Spleen (tissue), 13 donors: ENCODE measurements at places on chromosomes 2 and 18. TPM values are rescaled to one million over a fixed set of nuclear protein-coding genes. Genes with fewer than 3 reads are reported as not detected.

DNA sequence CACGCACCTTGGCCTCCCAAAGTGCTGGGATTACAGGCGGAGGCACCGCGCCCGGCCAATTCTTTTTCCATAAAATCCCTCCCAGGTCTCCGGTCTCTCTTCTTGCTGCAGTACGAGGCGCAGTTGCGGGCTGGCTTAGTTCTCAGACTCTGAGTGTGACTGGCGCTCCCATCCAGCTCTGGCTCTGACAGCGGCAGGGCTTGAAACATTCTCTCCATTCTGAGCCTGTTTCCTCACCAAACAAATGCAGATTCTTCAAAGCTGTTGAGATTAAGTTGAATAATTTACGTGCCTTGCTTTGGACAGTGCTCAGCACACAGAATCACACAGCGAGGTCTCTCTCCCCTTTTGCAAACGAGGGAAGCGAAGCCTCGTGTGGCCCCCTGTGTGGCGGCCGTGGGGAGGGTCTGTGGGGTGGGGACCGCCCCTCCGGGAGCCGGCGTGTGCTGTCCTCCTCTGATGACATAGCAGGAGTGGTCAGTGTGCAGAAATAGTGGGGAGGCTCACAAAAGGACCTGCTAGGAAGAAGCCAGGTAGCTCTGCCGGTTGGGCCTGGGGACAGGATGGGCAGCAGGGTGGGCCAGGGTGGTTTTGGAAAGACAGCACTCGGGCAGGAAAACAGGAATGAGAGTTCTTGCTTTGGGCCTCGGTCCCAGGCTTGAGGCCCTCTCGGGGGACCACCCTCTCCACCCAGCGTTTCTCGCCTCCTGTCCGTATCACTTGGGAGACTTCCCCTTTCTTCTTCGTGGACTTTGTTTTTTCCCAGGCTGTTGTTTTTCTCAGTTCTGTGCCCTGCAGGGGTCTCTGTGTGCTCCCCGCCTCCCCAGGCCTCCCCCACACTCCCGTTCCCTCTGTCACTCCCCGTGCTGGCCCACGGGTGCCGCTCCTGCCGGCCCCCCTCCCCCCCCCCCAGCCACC is 75.0 kb downstream of the KCNG2 start:
- H3K27ac ChIP-seq = no peak overlapping the region
- H3K27me3 ChIP-seq = no peaks in the 10 kb centered on the region
- no peaks in the 10 kb centered on the region for H3K36me3 ChIP-seq
- no peaks in the 10 kb centered on the region for H3K4me1 ChIP-seq

Gene GNLY
- total RNA-seq = 29.7 TPM

- no peaks in the 10 kb centered on the region for H3K27me3 ChIP-seq
- no peaks in the 10 kb centered on the region for H3K4me1 ChIP-seq
- H3K36me3 ChIP-seq = no peaks in the 10 kb centered on the region
- H3K4me3 ChIP-seq = no peak overlapping the region
- peak overlapping the region; percentile 62 for H3K27ac ChIP-seq
- peak; percentile 85 for DNase-seq
These were observed 72.0 kb upstream of the ZCCHC2 start for GRCh38 chr18:62450546-62451410.

Gene UGT1A10
- not detected for total RNA-seq

GRCh38 chr2:197258580-197258979 is 52.0 kb downstream of the ANKRD44 start:
- H3K27me3 ChIP-seq = no peaks in the 10 kb centered on the region
- DNase-seq = no peak

- H3K36me3 ChIP-seq = no peaks in the 10 kb centered on the region
- H3K27me3 ChIP-seq = no peaks in the 10 kb centered on the region
- H3K27ac ChIP-seq = no peak overlapping the region
- no peak for DNase-seq
- H3K4me3 ChIP-seq = no peak overlapping the region
- H3K4me1 ChIP-seq = no peaks in the 10 kb centered on the region
These were observed 14.7 kb upstream of the FAM237A start for GRCh38 chr2:206627632-206628031.

GRCh38 chr18:79553154-79553553 is 126.4 kb upstream of the CTDP1 start:
- no peaks in the 10 kb centered on the region for H3K4me1 ChIP-seq
- H3K36me3 ChIP-seq = no peaks in the 10 kb centered on the region
- no peak overlapping the region for H3K4me3 ChIP-seq
- H3K27me3 ChIP-seq = no peaks in the 10 kb centered on the region
- H3K27ac ChIP-seq = no peak overlapping the region
- no peak for DNase-seq

GRCh38 chr2:135821190-135821589 is 15.8 kb downstream of the LCT start:
- H3K4me3 ChIP-seq = no peak overlapping the region
- no peak overlapping the region for H3K27ac ChIP-seq
- no peak for DNase-seq
- no peaks in the 10 kb centered on the region for H3K4me1 ChIP-seq

GRCh38 chr2:76640905-76641304 is 881.3 kb downstream of the LRRTM4 start:
- H3K27ac ChIP-seq = no peak overlapping the region
- no peaks in the 10 kb centered on the region for H3K27me3 ChIP-seq
- no peak for DNase-seq
- H3K4me1 ChIP-seq = no peaks in the 10 kb centered on the region

Gene ELOA2
- not detected for total RNA-seq

- H3K27me3 ChIP-seq = no peaks in the 10 kb centered on the region
- no peak overlapping the region for H3K4me3 ChIP-seq
- no peak for DNase-seq
- H3K4me1 ChIP-seq = no peaks in the 10 kb centered on the region
These were observed 125.0 kb upstream of the ARHGAP28 start for GRCh38 chr18:6604573-6604941.

DNA sequence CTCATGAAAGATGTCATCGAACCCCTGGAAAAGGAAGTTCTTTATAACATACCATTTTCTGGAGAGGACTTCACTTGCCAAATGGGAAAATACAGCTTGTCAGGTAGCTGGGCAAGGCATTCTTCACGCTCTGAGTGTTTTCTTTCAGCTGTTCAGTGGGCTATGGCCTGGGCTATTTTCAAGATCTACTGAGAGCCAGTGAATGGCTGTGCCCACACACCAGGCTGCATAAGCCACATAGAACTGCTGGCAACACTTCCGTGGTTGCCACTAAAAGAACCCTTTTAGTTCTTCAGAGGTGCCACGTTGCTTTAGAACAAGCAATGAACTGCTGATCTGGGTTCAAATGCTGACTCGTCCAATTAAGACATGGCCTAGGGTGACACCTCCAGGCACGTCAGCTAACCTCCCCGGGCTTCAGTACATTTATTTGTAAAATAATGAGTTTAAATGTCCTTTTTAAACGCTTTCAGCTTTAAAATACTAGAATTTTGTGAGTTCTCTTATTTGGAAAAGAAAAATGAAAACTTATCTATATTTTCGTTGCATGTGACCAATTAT is 36.6 kb upstream of the GORASP2 start:
- no peak overlapping the region for H3K27ac ChIP-seq
- no peaks in the 10 kb centered on the region for H3K36me3 ChIP-seq
- no peaks in the 10 kb centered on the region for H3K27me3 ChIP-seq

DNA sequence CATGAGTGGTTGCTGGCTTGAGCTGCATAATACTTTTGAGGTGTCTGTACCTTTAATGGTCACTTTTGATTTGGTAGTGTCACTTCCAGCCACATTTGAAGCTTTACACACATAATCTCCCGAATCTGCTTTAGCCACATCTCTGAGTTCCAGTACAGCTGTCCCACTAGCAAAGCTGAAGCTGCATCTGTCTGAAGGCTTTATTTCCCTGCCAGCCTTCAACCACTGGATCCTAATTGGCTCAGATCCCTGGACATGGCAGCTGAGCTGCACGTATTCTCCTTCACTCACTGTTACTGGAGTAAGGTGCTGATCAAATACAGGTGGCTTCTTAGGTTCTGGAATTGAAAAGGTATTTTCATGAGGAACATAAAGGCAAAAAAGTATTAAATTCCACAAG is 99.7 kb downstream of the TTN start:
- H3K4me3 ChIP-seq = no peak overlapping the region
- H3K4me1 ChIP-seq = no peaks in the 10 kb centered on the region
- no peaks in the 10 kb centered on the region for H3K27me3 ChIP-seq
- peaks cover 4% of the 10 kb centered on the region for H3K36me3 ChIP-seq
- H3K27ac ChIP-seq = no peak overlapping the region
- no peak for DNase-seq

- H3K36me3 ChIP-seq = no peaks in the 10 kb centered on the region
- peak; percentile 62 for DNase-seq
- no peak overlapping the region for H3K4me3 ChIP-seq
- no peaks in the 10 kb centered on the region for H3K27me3 ChIP-seq
- no peaks in the 10 kb centered on the region for H3K4me1 ChIP-seq
These were observed 136.5 kb upstream of the HS6ST1 start for GRCh38 chr2:128454980-128455720.

GRCh38 chr2:230798769-230799399 is 65.9 kb upstream of the ITM2C start:
- peaks cover 55% of the 10 kb centered on the region for H3K4me1 ChIP-seq
- H3K4me3 ChIP-seq = no peak overlapping the region
- H3K27me3 ChIP-seq = no peaks in the 10 kb centered on the region
- peak overlapping the region; percentile 54 for H3K27ac ChIP-seq

Gene CNTNAP5
- not detected for total RNA-seq

Gene ADGRF3
- 0.67 TPM for total RNA-seq

Gene CEP76
- 7.2 TPM for total RNA-seq

Gene POTEJ
- total RNA-seq = not detected

Gene IL36RN
- total RNA-seq = not detected

Gene TMEFF2
- not detected for total RNA-seq

GRCh38 chr2:43185146-43185545 is 41.3 kb downstream of the ZFP36L2 start:
- H3K27me3 ChIP-seq = no peaks in the 10 kb centered on the region
- H3K36me3 ChIP-seq = no peaks in the 10 kb centered on the region
- no peak overlapping the region for H3K4me3 ChIP-seq
- no peak overlapping the region for H3K27ac ChIP-seq
- no peak for DNase-seq
- peaks cover 35% of the 10 kb centered on the region for H3K4me1 ChIP-seq

DNA sequence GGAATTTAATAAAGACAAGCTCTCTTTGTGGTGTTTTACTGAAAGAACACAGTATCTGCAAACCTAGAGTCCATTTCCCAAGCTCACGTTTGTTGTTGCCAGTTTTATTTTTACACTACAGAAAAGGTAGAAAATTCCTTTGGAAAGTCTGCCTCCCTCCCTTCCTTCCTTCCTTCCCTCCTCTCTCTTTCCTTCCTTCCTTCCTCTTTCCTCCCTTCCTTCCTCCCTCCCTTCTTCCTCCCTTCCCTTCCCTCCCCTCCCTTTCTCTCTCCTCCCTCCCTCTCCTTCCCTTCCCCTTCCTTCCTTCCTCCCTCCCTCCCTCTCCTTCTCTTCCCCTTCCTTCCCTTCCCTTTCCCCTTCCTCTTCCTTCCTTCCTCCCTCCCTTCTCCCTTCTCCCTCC is 136.3 kb upstream of the REV1 start:
- no peaks in the 10 kb centered on the region for H3K27me3 ChIP-seq
- no peaks in the 10 kb centered on the region for H3K4me1 ChIP-seq
- no peak overlapping the region for H3K27ac ChIP-seq
- no peak for DNase-seq
- no peaks in the 10 kb centered on the region for H3K36me3 ChIP-seq
- H3K4me3 ChIP-seq = no peak overlapping the region

Gene MEP1B
- not detected for total RNA-seq

DNA sequence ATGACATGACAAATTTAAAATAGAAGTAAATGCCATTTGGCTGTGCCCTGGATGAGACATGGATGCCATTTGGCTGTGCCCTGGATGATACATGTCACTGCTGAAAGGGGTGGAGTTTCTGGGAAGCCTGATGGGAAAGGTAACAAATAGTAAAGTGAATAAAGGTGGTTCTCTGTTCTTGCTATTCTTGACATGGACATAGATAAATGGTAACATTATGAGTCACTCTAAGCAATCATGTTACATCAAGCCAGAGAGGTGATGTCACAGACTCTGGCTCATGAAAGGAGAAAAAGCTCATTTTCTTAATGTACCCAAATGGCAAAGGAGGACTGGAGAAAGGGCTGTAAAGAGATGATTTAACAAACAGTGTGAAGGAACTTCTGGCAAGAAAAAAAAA is 86.4 kb downstream of the EML6 start:
- no peak for DNase-seq
- no peak overlapping the region for H3K4me3 ChIP-seq
- H3K4me1 ChIP-seq = no peaks in the 10 kb centered on the region
- no peaks in the 10 kb centered on the region for H3K27me3 ChIP-seq
- no peaks in the 10 kb centered on the region for H3K36me3 ChIP-seq

DNA sequence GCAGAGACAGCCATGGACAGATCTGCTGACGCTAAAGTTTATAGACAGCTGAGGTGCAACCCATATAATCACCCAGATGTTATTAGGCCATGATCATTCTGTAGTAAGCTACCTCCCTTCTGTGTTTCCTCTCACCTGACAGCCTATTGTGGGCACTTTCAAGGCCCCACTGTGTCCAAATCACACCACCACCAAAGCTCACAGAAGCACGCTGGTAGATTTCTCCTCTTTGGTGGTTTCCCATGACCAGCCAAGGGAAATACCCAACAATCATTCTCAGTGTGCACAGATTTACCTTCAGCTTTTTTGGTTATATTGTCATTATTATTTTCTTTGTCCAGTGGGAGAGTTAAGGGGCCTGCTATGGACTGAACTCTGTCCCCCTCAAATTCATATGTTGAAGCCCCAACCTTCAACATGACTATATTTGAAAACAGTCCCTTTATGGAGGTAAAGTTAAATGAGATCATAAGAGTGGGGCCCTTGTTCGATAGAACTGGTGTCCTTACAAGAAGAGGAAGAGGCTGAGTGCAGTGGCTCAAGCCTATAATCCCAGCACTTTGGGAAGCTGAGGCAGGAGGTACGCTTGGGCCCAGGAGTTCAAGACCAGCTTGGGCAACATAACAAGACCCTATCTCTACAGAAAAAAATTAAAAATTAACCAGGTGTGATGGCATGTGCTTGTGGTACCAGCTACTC is 74.0 kb upstream of the MSH6 start:
- no peaks in the 10 kb centered on the region for H3K27me3 ChIP-seq
- DNase-seq = no peak
- H3K4me1 ChIP-seq = no peaks in the 10 kb centered on the region

Gene IL37
- total RNA-seq = not detected

DNA sequence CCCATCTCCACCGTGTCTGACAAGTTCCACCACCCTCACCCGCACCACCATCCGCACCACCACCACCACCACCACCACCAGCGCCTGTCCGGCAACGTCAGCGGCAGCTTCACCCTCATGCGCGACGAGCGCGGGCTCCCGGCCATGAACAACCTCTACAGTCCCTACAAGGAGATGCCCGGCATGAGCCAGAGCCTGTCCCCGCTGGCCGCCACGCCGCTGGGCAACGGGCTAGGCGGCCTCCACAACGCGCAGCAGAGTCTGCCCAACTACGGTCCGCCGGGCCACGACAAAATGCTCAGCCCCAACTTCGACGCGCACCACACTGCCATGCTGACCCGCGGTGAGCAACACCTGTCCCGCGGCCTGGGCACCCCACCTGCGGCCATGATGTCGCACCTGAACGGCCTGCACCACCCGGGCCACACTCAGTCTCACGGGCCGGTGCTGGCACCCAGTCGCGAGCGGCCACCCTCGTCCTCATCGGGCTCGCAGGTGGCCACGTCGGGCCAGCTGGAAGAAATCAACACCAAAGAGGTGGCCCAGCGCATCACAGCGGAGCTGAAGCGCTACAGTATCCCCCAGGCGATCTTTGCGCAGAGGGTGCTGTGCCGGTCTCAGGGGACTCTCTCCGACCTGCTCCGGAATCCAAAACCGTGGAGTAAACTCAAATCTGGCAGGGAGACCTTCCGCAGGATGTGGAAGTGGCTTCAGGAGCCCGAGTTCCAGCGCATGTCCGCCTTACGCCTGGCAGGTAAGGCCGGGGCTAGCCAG is 1.2 kb downstream of the ONECUT2 start:
- no peak overlapping the region for H3K4me3 ChIP-seq
- no peak for DNase-seq
- no peaks in the 10 kb centered on the region for H3K36me3 ChIP-seq
- no peak overlapping the region for H3K27ac ChIP-seq
